NCI-H2081 (cell line): ENCODE measurements at places on chromosomes 11 and 22.

DNA sequence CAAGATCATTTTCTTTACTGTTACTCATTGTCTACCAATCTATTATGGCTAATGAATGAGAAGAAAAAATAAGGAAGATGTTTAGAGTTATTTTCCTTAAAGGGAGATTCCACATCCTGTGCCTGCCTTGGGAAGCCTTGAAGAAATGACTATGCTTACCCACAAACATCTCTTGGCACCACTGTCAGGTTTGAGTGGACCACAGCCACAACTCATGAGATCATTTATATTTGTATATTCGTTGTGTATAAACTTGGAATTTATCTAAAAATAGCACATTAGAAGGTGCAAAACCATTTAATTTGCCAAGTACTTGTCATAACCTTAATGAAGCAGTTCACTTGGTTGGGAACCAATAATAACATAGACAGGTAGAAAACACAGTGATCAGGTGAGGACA, 740.8 kb downstream of the DLG2 start:
- no peak for DNase-seq

GRCh38 chr11:15805726-15806125, 550.6 kb downstream of the SOX6 start:
- no peak for DNase-seq

- DNase-seq = no peak
Measured at GRCh38 chr11:75298191-75298975, 53.1 kb downstream of the ARRB1 start.

DNA sequence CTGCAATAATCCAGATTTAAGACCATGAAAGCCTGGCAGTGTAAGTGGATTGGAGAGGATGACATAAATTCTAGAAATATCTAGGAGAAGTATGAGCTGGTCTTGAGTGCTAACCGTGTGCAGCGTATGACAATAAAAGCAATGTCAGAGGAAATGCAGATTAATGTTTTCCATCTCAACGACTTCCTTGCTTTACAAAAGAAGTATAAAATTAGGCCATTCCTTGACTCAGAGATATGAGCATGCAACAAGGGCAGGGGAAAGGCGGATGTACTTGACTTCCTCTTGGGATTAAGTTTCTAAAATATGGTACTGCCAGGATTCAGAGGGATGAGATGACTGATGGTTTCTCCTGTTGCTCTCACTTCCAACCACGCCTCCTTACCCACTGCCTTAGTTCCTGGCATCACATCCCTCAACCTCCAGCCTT, 32.3 kb downstream of the ADAMTS15 start:
- DNase-seq = no peak

DNA sequence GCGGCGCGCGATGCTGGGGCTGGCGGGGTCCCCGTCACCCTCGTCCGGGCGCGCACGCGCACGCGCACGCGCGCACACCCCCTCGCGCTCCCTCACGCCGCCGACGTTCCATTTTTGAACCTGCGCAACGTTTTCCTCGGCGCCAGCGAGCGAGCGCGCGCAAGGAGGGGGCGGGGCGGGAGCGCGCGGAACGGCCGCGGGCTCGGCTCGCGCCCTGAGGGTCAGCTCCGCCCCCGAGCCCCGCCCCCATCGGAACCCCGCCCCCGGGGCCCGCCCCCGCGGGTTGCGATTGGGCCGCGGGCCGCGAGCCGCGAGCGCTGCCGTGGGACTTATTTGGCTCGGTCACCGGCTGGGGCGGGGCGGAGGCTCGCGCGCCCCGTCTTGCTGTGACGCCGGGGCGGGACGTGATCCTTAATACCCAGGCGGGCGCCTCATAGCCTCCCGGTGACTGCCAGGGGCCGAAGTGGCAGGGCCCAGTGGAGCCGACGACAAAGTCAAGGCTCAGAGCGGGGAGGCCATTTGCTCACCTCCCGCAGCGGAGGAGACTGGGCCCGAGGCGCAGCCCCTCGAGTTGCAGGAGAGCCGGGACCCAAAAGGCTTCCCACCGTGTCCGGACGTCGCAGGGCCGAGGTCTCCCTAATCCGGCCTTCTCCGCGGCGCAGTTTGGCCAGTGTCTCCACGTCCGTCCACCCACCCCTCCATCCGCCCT, at the start of gene CBX7:
TSS of gene CBX7 (minus strand) at position 170 of the 709 bp plus-strand sequence. CDS start 236 bp downstream, outside the sequence.
- DNase-seq = peak; percentile 67

DNA sequence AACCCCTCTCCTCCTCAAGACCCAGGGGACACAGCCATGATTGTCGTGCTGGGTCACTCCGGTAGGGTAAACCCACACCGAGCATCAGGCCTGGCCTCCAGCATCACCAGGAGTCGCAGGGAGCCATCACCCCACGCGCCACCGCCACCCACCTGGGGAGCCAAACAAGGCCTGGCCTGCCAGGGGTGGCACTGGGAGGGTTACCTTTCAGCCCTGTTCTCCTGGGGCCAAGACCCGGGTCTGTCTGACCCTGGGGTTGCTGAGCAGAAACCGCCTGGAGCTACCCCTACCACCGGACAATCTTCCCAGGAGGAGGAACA, 39.3 kb upstream of the NNMT start:
- DNase-seq = no peak

DNA sequence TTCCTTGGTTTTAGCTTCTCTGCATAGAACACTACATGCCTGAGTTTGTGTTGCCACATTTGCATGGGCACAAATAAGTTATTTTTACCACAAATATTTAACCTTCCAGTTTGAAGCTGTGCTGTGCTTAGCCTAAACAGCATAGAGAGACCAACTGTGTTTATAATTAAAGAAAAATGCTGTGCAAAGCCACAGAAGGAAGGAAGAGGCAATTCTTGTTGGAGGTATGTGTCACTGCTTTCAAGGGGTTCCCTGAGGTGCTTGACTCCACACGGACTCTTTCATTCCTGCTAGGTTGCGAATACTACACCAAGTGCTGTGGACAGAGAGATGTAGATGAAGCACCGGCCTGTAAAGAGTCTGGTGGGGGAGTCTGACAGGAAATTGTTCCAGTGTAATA, 47.6 kb upstream of the OLFML1 start:
- DNase-seq = no peak

DNA sequence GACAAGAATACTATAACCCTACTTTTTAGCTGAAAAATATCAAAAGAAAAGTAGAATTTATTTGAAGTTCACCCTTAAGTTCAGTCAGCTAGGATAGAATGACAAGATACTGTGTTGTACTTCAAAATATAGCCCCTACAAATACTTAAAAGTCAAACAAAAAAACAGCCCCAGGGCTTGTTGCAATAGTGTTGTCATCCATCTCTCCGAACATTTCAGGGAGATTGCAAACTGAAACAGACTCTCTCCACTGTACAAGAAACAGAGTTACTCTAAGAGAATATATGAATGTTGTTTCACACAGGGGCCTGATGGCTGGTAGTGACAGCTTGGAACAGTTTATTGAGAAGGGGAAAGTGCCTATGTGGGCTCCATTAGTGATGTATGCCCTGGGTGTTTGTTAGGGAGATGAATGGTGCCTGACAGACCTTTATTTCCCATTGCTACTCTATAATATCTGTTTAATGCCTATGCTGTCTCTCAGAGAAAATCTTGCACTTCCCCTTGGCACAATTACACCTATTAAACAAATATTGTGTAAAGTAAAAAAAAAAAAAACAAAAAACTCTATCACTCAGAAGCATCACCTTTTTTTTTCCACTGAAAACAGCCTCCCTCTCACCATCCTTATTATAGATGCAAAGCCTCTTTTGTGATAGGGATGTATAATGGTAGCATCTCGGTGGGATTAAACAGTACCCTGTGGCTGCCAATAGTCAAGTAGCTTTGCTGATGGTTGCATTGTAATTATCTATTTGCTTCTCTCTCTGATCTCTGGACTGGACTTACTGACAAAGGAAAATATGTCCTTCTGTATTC, 506.3 kb upstream of the LUZP2 start:
- peak; percentile 78 for DNase-seq

- DNase-seq = no peak
Measured at GRCh38 chr11:69395287-69395686, 86.2 kb upstream of the LINC01488 start.

DNA sequence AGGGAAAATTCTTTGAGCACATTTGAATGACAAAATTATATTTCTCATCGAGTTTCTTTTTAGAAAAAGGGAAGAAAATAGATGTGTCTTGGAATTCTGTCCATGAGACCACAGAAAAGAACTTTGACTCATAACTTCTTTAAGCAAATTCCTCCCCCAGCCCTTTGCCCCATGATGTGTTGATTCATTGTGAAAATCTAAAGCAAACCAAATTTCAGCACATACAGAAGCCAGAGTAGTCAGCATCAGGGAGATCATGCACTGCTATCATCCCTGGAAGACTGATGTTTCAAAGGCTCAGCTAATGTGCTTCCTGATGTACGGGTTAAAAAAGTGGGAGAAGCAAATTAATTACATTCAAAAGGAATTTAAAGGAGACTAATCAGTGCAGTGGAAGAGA, 159.7 kb downstream of the FAT3 start:
- DNase-seq = no peak

- DNase-seq = no peak
Measured at GRCh38 chr22:43500792-43501785, 89.3 kb downstream of the MPPED1 start.

- no peak for DNase-seq
Measured at GRCh38 chr11:16296273-16296672, 60.1 kb downstream of the SOX6 start.

DNA sequence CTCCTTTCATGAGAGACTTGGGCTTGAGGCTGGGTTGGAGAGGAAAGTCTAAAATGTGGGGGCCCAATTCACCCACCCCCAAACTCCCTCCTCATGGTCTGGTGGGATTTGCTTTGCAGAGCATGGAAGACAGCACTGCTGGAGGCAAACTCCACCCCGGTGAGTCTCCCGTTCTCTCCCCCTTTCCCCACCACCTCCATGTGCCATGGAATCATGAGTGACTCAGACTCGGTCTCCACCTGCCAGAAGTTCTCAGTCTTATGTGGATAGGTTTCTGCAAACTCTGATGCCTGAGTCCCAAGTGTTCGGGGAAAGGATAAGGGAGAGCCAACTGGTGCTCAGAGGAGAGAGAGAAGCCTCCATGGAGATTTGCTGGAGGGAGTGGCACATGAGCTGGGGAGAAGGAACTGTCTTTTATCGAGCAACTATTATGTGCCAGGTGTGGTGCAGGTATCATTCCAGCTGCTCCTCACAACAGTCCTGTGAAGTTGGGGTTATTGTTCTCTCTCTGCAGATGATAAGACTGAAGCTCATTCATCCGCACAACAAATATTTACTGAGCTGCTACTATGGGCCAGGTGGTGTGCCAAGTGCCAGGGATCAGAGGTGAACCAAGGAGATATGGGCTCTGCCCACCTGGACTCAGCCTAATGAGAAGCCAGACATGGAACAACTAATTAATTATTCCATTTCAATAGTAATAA, 6.6 kb downstream of the PLEKHB1 start:
- DNase-seq = no peak

DNA sequence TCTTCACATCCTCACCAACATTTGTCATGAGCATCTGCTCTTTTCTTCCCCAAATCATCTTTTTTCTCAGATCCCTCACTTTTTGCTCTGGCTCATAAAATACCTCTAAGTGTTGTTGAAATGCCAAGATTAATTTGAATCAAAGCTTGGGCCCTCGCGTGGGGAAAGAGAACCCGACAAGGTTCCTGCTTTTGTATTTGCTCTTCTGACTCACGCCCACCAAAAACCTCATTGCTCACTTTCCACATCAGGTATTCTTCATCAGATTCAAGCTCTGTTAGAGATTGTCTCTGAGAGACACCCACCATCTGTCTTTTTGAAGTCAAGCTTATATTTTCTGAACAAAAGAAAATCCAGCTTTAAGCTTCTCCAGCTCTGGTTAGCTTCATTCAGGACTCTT, 52.9 kb upstream of the FBXO3 start:
- DNase-seq = no peak

DNA sequence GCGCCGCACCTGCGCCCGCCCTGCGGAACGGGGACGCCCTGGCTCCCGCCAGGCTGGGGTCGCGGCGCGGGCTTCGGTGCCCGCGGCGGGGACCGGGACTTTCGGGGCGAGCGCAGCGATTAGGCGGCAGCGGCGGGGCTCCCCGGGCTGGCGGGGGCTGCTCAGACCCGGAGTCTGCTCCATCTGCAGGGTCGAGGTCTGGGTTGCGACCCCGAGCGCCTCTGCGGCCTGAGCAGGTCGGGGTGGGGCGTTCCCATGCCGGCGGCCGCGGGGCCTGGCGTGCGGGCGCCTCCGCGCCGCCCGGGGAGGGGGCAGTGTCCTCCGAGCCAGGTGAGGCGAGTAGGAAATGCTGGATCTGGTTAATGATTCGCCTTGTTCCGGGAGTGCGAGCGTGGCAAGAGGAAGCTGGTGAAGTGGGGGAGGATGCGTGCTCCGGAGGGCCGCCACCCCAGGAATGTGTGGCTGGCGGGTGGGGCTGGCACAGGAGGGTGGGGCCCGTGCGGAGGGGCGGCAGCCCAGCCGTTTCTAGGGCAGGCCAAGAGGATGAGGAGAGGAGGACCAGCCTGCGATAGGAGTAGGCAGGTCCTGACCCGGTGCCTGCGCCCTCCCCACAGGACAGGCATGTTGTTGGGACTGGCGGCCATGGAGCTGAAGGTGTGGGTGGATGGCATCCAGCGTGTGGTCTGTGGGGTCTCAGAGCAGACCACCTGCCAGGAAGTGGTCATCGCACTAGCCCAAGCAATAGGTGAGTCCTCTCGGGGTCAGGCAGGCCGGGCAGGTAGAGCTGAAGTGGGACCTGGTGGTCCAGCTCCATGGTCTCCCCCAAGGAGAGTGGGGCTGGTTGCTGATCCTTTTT, 606 bp downstream of the RASSF7 start:
- peak; percentile 25 for DNase-seq

DNA sequence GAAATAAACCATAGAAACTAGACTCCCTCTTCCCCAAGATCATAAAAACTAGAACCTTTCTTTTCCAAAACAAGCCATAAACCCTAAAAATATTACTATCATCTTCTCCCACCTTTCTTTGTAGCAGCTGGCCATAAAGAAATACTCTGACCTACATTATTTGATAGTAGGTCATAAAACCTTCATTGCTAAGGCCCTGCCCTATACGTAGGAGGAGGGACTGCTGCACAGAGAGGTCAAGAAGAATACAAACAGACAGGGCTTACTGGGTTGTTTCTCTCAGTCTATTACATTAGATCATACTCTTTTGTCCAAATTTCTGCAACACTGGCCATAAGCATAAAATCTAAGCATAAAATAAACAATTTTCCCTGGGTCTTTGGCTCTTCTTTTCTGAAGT, 101.5 kb downstream of the TYR start:
- DNase-seq = no peak

- DNase-seq = no peak
Measured at GRCh38 chr11:35911013-35911412, 32.8 kb upstream of the LDLRAD3 start.

GRCh38 chr11:66970371-66970806, 4.7 kb upstream of the C11orf86 start:
- no peak for DNase-seq

DNA sequence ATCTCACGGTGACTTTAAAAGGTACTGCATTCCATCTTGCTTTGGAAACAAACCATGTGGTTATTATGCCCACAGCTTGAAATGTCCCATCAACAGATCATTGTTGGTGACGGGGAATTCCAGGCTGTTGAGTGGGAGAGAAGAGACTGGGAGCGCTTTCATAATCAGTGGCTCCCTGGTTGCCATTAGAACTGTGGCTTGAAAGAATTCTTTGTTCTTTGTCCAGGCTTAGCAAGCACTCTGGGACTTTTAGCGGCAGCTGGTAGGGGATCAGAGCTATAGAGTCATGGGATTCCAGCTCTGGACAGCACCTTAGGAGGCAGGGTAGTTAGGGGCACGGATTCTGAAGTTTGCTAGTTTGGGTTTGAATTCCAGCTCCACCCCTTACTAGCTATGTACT, 22.0 kb downstream of the MMP20 start:
- DNase-seq = no peak
